Stimulated activated CD4-positive, alpha-beta T cell treated with anti-CD3 and anti-CD28 coated beads, TNF-alpha, amount 100 ng/mL, for 1 hour (primary cell): ENCODE measurements at places on chromosomes 16 and 17.

DNA sequence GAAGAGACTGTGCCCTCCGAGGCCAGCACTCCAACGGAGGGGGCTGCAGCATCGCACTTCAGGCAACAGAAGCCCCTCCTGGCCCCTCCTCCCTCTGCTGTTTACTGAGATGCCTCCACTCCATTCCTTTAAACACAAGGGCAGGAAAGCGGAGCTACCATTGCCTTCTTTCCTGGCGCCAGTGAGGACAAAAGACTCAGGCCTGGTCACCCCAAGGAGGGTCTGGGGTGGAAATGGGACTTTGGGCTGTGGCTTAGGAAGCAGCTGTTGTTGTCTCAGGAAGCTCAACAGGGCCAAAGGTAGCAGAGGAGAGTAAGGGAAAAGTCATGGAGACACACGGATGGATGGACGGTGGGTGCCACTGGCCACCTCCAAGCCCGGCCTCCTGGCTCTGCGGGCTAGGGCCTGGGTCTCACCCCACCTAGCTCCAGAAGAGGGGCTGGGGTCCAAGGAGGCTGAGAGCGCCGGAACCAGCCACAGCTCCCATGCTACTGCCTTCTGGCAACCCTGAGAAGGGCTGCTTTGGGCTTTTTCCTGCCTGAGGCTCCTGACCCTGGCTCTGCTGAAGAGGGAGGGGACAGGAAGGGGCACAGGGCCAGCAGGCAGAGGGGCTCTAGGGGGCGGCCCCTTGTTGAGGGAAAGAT, 11.1 kb downstream of the CD300LG start:
- no peak for DNase-seq

- no peak for DNase-seq
These were observed 2.9 kb upstream of the CBX8 start for GRCh38 chr17:79799538-79800324.

DNA sequence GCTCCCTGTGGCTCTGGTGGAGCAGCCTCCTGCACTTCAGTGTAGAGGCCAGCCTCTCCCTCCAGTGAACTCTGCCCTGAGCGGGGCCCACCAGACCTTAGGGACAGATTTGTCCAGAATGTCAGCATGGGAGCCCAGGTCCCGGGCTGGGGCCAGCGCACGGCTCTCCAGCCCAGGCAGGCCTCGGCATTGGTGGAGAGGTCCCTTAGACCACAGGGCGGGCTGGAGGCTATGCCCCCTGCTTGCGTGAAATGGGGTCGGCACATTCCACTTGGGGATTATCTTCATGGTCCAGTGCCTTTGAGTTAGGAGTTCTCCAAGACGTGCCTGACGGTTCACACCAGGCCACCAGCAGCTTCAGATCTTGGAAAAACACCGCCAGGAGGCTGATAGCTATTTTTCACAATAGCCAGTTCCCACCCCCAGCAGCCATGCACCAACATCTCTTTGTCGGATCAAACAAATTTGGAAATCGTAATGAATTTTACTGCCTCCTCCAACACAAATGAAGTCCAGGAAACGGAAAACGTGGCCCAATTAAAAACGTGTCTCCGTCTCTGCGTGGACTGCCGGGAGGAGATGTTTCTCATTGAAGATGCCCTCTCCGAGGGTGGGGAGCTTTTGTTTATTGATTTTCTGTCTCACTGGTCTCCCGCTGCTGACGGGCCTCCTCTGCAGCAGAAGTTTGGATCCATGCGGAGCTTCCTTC, 110.0 kb upstream of the CIBAR2 start:
- DNase-seq: no peak

- no peak for DNase-seq
These were observed 455.2 kb upstream of the DYNLRB2 start for GRCh38 chr16:80085606-80086005.

DNA sequence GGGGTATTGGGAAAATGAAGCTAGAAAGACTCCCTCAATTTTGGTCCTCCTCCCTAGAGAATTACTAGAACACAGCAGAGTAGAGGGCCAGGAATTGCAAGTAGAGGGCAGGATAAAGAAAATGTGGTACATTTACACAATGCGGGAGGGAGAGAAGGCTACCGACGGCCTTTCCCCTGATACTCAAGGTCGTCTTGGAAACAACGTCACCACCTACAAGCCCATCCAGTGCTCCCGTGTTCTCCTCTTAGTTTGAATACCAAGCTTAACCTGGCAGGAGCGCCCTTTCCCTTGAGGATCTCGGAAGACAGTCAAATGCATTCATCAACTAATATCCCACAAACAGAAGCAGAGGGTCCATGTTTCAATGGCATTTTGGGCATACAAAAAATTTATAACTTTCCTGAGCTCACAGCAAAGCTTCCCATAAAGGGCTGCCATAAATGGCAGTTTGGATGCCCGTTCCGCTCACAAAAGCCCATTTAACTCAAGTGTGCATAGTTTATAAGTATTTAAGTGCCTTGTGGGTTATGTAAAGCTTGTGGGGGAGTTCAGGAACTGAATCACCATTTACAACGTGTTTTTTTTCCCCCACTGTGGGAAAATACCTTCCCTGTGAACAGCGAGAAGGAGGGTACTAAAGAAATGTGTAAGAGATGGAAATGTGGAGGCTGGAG, 414.6 kb downstream of the SLC39A11 start:
- no peak for DNase-seq

DNA sequence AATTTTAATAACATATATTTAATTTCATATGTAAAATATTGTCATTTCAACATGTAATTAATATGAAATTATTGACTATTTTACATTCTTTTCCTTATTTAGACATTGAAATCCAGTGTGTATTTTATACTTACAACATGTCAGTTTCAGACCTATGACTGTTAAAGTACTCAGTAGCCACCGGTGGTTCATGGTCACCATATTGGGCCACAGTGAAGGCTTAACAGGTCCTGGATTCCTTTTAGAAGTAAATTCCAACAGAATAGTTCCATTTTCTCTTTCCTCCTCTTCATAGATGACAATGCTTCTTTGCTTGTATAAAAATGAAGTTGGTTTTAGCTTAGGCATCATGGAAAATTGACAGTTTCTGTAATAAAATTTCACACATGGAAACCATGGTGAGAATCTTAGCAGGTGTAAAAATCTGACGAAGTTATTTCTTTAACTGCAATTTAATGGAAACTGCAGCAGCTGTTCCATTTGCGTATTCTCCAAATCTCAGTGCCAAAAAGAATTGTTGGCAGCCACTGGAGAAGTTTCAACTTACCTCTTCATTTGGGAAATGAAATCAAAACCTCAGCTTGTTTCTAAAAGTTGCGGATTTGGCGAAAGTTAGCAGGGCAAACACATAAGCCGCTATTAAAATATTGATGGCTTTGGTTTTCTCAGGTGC, 231.1 kb downstream of the CDH13 start:
- DNase-seq: no peak

DNA sequence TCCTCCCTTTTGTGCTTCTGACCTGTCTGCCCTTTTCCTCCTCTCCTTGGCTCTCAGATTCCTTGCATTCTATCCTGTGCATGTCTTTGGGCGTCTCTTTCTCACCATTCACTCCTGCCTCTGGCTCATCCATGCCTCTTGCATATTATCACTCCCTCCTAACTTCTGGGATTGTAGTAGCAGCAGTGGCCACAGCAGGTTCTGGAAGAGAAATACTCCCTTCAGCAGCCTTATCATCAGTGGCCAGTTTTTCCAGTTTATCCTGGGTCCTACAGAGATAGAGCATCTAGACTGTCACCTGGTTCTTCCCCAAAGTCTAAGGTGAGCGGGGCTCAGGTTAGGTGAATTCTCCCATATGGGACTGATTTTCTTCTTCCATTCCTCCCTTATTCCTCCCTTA, 354.0 kb upstream of the CCL2 start:
- no peak for DNase-seq

- no peak for DNase-seq
These were observed 6.1 kb downstream of the SLC35G3 start for GRCh38 chr17:35188111-35188510.

- DNase-seq: no peak
These were observed 2.8 kb upstream of the PYCR1 start for GRCh38 chr17:81939881-81940385.

GRCh38 chr17:34110315-34110714, 144.8 kb upstream of the CCL2 start:
- DNase-seq: no peak

GRCh38 chr16:57610611-57611010, 17.8 kb upstream of the ADGRG1 start:
- no peak for DNase-seq

DNA sequence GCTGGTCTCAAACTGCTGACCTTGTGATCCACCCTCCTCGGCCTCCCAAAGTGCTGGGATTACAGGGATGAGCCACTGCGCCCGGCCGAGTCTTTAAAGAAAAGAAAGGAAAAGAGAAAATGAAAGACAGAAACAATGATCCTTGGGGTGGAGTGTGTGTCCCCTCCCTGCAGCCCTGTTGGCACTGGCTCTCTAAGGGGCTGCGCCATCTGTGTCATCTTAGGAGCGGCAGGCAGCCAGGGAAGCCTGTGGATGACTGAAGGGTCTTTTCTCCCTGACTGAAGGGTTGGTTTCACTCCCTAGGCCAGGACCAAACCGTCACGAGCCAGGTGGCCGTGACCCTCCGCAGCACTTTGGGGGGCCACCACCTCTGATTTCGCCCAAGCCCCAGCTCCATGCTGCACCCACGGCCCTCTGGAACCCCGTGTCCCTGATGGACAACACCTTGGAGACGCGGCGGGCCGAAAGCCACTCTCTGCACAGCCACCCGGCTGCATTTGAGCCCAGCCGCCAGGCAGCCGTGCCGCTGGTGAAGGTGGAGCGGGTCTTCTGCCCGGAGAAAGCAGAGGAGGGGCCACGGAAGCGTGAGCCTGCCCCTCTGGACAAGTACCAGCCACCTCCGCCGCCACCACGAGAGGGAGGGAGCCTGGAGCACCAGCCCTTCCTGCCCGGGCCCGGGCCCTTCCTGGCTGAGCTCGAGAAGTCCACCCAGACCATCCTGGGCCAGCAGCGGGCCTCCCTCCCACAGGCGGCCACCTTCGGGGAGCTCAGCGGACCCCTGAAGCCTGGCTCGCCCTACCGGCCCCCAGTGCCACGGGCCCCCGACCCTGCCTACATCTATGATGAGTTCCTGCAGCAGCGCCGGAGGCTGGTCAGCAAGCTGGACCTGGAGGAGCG, 27.7 kb downstream of the GINS2 start:
- DNase-seq: no peak

DNA sequence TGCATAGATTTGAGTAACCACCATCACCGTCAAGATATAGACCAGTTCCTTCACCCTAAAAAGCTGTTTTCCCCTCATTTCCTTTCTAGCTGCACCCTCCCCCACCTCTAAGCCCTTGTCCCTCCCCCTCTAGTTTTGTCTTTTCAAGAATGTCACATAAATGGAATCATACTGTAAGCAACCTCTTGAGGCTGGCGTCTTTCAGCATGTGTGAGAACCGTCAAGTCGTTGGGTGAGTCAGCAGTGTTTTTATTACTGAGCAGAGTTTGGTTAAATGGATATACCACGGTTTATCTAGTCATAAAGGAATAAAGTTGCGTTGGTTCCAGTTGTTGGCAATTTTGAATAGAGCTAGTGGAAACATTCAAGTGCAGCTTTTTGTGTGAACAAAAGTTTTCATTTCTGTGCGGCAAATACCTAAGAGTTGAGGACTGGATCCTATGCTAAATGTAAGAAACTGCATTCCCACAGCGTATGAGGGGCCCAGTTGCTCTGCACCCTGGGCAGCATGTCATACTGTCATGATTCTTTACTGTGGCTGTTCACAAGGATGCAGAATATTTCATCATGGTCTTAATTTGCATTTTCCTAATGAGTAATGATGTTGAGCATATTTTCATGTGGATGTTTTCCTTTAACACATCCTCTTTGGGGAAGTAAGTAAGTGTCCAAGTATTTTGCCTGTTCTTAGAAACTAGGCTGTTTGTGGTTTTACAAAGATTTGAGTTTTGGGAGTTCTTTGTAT, 264.3 kb downstream of the CPPED1 start:
- DNase-seq: no peak

DNA sequence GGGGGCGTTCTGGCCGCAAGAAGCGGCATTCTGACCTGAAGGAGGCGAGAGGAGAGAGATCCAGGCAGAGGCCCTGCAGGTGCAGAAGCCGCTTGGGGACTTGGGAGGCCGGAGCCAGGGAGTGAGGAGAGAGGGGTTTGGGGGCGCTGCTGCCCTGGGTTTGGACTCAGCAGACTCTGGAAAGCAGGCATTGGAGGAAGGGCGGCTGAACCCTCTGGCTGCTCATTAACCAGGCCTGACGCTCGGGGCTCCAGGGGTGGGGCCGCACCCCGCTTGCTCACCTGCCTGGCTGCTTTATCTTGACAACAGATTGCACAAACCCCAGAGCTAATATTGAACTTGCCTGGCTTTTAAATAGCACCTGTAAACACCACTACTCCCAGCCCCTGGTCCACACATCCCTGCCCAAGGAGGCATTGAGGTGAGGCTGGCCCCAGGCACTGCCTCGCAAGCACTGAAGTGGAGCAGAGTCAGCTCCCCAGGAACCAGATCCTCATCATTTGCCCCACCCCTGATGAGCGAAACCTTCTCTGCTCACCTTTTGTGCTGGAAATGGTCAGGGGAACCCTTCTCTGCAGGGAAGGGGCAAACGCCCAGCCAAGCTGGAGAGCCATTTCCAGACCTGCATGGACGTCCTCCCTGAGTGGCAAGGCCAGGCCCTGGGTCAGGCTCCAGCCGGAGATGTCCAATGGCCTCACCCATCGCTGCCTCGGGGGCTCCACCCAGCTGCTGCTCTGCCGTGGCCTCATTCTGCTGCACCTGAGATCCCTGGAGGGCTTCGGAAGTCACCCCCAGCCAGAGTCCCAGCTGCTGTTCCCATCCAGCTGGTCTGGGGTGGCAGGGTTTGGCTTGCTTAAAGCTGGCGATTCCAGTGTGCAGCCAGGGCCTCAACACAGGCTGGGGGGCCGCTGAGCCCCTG, 190.2 kb upstream of the GSE1 start:
- no peak for DNase-seq
